KG1 (cell line): ENCODE measurements at places on chromosomes 2 and 18.

DNA sequence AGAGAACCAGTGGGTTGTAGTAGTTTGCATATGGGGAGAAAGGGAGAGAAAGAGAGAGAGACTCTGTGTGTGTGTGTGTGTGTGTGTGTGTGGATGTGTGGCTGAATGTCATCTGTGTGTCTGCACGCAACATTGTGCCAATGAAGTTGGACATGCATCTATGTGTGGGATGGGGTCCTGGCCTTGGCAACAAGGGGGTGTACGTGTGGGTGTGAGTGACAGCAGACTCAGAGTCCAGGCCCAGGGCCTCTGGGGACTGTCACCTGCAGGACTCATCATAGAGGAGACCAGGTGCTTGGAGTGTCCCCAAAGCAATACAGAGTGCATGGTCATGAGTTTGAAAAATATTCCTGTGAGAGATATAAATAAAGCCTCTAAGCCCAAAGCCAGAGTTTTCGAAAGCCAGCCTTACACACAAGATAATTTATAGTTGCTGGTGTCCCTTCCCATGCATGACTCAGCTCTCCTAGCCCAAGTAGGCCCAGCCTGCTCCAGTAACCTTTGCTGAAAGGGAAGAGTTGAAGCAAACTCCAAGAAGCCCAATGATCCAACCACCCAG lies 59.9 kb downstream of the TNP1 start:
- DNase-seq: no peak

DNA sequence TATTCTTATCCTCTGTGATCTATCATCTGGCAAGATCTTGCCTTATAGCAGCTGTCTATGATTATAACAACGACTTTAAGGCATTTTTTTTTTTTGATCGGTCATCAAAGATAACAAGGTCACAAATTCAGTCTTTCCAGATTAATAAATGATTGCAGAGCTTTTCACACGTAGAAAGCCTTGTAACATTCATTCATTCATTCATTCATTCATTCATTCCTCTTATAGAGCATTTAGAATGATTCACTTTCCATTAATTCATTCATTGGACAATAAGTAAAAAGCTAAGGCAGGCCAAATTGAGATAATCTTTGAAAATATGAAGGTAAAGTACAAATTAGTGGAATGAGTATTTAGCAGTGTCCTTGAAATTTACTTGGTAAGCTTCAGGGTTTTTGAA lies 223.7 kb downstream of the NUP35 start:
- DNase-seq: no peak

- DNase-seq: no peak
Measured at GRCh38 chr18:5738526-5738925, 156.8 kb downstream of the TMEM200C start.

- DNase-seq: no peak
Measured at GRCh38 chr2:20415511-20415918, 31.4 kb upstream of the RHOB start.

GRCh38 chr2:45889620-45890370 lies 238.3 kb downstream of the PRKCE start:
- no peak for DNase-seq

DNA sequence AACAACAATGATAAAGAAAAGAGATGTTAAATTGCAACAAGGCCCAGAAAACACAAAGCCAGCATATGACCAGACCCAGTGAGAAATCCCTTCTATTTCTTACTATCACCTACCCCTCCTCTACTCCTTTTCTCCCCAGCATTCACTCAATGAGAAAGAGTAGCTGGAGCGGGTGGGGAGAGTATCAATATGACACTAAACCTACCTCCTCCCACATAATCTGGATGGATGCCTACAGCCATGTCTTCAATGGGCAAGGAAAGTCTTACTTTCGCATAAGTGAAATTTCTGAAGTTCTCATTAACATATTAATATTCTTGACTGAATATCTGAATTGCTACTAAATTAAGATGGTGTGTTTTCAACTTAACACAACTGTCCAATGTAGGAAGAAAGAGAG lies 78.2 kb downstream of the AFF3 start:
- no peak for DNase-seq

DNA sequence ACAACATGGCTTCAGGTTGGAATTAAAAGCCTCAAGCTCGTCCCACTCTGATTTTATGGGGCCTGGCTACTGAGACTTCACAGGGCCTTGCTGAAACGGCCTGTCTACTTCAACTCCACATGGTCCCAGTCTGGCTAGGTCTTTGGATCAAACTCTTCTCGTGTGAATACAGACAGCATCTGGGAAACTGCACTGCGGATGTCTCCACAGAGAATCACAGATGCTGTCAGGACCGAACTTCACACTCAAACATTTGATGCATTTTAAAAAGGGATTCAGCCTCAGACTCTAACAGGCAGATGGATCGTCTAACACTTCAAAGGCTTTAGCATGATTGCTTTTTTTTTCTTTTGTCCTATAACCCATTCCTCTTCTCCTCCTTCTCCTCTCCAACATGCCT lies 198.5 kb downstream of the ZNF521 start:
- no peak for DNase-seq

DNA sequence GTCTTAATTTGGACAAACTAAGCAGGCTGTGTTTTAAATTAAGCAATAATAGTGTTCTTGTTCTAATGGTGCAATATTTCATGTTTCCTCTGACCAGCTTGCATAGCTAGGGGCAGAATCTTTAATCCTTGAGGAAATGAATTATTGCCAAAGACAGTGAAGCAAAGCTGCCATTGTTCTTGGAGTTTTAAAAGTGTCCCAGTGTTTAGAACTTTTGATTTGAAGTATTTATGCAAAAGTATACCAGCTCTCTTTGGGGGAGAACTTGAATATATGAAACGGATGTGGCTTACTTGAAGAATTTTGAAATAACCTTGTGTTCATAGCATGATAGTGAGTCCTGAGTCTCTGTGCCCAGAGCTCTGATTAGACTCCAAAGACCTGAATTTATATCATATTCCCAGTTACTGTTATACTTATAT lies 33.4 kb downstream of the ITGA6 start:
- DNase-seq: no peak

DNA sequence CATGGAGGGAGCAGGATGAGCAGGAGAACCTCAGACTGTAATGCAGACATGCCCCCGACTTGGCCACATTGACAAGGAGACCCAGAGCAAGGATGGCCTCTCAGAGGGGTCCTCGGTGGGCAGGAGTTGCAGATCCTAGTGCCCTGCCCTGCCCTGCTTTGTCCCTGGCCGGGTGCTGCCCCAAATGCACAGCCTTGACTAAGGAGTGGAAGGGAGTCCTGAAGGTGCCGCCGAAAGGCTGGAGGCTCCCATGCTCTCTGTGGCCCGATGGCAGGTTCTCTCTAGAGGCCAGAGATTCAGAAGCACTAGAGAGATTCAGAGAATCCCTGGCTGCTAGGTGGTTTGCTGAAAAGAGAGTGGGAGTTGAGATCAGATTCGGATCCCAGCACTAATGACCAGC lies 64.4 kb downstream of the MARCO start:
- no peak for DNase-seq

GRCh38 chr2:15149063-15149462 lies 412.1 kb downstream of the NBAS start:
- DNase-seq: no peak

DNA sequence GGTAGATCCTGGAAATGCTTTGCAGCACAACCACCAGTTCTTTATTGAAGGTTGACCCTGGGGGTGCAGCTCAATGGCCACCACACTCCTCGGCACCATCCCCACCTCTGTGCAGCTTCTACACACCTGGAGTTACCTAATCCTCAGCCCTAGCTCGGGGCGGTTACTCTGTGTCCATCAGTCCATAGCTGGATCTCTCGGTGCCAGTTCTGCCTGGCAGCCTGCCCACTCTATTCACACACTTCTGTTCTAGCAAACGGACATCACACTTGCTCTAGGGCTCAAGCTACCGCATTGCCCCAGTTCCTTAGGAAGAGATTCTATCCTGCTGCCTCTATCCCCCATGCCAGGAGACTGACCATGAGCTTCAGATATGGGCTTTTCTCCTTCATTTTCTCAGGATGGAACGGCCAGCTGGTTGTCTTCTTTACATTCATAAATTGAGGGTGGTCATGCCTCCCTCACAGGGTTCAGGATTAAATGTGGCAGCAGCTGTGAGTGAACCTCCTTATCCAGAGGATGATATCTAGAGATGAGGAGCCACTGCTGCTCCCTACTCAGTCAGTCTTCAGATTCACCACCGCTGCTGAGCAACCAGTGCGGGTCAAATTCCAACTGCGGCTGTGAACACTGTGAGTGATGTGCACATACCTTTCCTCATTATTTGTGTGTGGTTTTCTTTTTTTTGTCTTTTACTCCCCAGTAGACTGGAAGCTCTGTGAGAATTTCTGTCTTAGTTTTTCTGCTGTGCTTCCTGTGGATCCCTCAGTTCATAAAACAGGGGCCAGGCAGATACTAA lies 66.9 kb upstream of the TRIB2 start:
- no peak for DNase-seq

DNA sequence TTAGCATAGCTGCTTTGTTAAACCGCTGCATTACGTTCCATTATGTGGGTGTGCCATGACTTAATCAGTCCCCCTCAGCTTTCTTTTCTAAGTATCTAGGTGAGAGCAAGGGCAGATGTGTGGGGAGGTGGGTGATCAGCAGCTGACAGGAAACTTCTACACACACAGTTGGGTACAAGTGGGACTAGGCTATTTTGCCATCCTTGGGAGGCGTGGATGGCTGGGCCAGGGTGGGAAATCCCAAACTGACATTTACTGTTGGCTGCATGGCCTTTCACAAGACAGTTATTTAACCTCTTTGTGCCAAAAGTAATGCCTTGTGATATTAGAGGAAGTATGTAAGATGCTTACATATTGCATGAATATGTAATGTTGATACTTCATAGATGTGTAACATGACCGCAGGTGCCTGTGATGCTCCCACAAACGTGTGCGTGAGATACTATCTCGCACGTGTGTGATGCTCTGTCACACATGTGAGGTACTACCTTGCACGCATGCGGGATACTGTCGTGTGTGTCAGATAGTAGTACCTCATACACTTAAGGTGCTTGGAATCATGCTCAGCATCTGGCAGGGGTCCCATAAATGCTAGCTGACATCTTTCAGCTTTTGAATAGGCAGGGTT lies 314.5 kb downstream of the PRKCE start:
- no peak for DNase-seq

DNA sequence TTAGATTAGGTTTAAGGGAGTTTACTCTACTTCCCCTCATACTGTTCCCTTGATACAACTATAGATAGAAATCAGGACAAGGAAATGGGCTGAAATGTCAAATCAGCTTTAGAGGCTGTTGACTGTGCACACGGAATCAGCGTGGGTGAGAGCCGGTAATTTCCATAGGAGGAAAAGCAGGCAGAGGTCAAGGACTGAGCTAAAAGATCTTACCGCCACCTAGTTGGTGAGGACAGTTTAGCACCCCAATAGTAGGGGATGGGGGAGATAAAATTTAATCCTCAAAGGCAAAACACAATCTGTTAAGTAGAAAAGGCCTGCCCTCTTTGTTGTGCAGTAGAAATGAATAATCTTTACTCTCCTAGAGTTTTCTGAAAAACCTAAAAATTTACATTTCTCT lies 1154.5 kb upstream of the CHAC2 start:
- no peak for DNase-seq

- no peak for DNase-seq
Measured at GRCh38 chr2:88696611-88697010, 5.1 kb downstream of the RPIA start.

DNA sequence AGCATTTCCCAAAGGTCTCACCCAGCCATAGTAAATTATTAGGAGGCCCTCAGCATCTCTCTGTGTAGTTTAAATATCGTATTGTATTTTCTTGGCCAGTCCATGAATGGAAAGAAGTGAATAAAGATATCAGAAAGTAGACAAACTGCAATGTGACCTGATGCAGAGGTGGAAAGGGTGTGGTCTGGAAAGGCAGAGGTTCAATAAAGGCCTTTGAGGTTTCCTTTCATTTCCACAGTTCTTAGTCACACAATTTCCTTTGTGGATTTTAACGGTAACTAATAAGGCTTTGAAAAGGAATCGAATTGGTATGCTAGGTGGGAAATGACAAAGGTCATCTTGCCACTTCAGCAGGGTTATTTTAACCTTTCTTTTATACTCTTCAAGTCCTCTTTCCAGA lies 20.1 kb upstream of the WIPF1 start:
- DNase-seq: no peak

GRCh38 chr2:226715347-226715990 lies 84.2 kb downstream of the IRS1 start:
- DNase-seq: no peak

- DNase-seq: no peak
Measured at GRCh38 chr18:58105888-58106260, 61.8 kb downstream of the NEDD4L start.

DNA sequence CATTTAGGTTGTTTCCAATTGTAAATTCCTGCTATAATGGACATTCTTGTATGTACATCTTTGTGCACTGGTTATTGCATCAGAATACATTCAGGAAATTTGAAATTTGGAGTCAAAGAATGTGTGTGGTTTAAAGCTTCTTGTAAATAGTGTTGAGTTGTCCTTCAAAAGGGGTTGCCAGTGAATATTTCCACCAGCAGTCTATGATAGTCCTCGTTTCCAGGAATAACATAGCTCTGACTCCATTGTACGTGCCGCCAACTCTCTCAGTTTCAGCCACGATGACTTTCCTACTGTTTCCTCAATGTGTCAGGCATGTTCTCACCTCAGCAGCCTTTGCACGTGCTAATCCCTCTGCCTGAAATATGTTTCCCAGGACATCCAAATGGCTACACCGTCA lies 10.9 kb upstream of the HS6ST1 start:
- no peak for DNase-seq

- DNase-seq: no peak
Measured at GRCh38 chr18:36088256-36088655, 20.9 kb upstream of the RPRD1A start.

- DNase-seq: no peak
Measured at GRCh38 chr2:219302412-219302968, 6.7 kb downstream of the PTPRN start.

DNA sequence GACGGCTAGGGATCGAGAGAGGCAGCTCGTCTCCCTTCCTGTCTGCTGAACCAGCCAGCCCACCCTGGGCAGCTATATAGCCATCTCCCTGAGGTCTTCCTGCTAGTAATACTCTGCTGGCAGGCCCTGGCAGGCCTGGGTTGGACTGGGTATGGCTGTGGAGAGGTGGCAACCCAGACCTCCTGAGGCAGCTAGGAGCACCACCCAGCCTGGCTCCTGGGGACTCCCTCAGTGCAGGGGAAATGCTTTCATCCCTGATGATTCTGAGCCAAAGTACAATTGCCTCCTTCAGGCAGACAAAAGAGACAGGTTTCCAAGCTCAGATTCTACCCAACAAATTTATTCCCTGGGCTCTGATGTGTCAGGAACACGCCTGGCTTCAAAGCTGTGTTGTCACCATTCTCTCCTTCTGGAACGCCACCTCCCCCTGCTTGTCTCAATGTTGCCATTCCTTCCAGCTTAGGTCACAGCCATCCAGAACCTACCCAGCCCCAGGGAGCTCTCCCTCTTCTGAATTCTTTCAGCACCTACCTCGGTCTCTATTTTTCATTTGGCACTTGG lies 4.7 kb upstream of the DNAJB2 start:
- DNase-seq: no peak
